ENCODE measurements at places on chromosomes 7 and 10. TPM values are rescaled to one million over a fixed set of nuclear protein-coding genes. Genes with fewer than 3 reads are reported as not detected.

ZNF853 gene
- total RNA-seq = 2.8 TPM

TRPV5 gene
- 0.05 TPM for total RNA-seq

TMEM130 gene
- 0.24 TPM for total RNA-seq

LIPK gene
- total RNA-seq = 0.33 TPM

DNA sequence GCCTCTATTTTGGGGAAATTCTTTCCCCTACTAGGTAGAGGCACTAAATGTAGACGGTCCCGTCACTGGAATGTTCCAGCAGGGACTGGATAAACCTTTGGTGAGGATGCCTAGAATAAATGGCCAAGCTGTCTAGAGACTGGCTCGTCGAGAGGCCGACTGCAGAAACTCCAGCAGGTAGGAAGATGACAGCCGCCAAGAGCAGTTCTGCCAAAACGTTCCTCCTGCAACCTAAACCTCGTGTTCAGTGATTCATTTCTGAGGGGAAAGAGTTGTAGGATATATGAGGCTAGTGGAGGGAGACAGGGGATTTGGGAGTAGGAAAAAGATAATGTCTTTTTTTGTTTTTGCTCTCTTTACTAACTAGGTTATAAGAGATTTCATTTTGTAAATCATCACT, 184.7 kb upstream of the GDF10 start:
- no peak overlapping the region for H3K27ac ChIP-seq
- no peaks in the 10 kb centered on the region for H3K36me3 ChIP-seq
- no peak for DNase-seq
- H3K27me3 ChIP-seq = no peaks in the 10 kb centered on the region
- H3K4me3 ChIP-seq = no peak overlapping the region
- no peaks in the 10 kb centered on the region for H3K4me1 ChIP-seq

DNA sequence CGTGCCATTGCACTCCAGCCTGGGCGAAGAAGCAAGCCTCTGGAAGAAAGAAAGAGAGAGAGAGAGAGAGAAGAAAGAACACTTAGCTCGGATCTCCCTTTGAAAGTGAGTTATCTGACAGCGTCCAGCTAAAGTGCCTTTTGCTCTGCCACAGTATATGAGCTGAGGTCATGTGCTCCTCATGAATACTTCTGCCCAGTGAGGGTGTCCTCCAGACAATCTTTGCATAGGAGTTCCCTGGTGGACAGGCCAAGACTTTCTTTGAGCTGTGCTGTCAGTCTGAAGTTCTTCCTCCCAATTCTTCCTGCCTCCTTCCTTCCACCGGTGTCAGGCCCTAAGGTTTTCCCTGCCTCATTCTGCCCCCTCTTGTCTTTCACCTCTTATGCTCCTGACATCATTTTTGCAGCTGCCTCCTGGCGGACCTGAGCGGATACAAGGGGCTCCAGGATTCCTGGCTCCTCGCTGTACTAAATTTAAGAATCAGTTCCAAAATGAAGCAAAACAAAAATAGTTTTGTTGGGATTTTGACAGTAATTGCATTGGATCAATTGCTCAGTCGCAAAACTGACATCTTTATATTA, 31.9 kb downstream of the XRCC2 start:
- H3K36me3 ChIP-seq = peaks cover 12% of the 10 kb centered on the region
- no peak overlapping the region for H3K27ac ChIP-seq
- no peaks in the 10 kb centered on the region for H3K27me3 ChIP-seq

GRCh38 chr7:1404898-1405548, 54.2 kb downstream of the MICALL2 start:
- H3K36me3 ChIP-seq = no peaks in the 10 kb centered on the region
- no peak overlapping the region for H3K4me3 ChIP-seq
- no peak overlapping the region for H3K27ac ChIP-seq
- H3K27me3 ChIP-seq = peaks cover 86% of the 10 kb centered on the region

GRCh38 chr7:50684011-50684712, 98.5 kb downstream of the GRB10 start:
- no peaks in the 10 kb centered on the region for H3K4me1 ChIP-seq
- H3K4me3 ChIP-seq = no peak overlapping the region
- no peaks in the 10 kb centered on the region for H3K27me3 ChIP-seq
- no peak overlapping the region for H3K27ac ChIP-seq
- no peak for DNase-seq
- no peaks in the 10 kb centered on the region for H3K36me3 ChIP-seq

DNA sequence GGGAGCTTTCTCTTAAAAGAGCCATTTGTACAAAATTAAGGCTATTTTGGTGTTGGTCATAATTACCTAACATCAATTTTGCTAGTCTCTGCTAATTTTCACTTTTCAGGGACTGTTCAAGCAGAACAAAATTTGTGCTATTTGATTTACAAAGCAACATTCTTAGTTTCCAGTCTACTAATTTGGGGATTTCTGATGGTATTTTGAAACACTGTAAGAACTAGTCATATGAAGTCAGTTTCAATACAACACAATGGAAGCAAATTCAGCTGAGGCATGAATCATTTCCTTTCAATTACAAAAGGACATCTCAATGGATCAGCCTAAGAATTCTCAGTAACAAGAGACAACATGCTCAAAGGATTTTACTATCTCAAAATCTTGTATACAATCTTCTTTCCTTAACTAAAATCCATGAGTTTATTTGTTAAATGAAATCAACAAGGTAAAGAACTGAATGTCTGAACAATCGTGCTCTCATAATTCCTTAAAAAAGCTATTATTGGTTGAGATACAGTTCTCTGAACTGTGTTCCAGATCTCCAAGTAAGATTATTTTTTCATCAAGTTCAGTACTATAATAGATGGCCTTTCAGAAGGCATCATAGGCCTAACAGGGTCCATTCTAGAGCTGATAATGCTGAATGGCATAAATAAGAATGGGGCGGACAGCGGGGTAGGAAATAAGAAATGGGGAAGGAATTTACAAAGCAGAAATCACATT, 144.6 kb downstream of the NRCAM start:
- no peak overlapping the region for H3K4me3 ChIP-seq
- H3K36me3 ChIP-seq = no peaks in the 10 kb centered on the region
- H3K27ac ChIP-seq = no peak overlapping the region
- DNase-seq = no peak

GRCh38 chr10:24711465-24711864, 12.2 kb downstream of the ARHGAP21 start:
- no peaks in the 10 kb centered on the region for H3K4me1 ChIP-seq
- no peak overlapping the region for H3K27ac ChIP-seq
- no peaks in the 10 kb centered on the region for H3K27me3 ChIP-seq
- no peak overlapping the region for H3K4me3 ChIP-seq

DNA sequence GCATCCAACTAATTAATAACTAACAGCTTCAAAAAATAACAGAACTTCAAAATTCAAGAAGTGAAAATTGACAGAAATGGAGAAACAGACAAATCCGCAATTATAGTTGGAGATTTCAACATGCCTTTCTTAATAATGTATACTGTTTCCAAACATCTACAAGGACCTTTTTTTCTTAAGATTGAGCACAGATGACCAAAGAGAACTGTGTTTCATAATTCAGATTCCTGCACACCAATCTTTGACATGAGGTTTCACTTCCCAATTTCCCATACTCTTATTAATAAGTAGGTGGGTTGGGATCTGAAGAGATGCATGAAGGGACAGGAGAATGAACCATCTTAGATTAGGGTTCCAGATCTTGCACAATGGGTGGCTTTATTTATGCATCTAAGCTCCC, 24.9 kb upstream of the GIMAP7 start:
- no peak overlapping the region for H3K27ac ChIP-seq
- no peak overlapping the region for H3K4me3 ChIP-seq
- H3K4me1 ChIP-seq = no peaks in the 10 kb centered on the region
- no peak for DNase-seq
- no peaks in the 10 kb centered on the region for H3K36me3 ChIP-seq

GRCh38 chr10:112201334-112201733, 17.8 kb upstream of the GPAM start:
- no peak overlapping the region for H3K27ac ChIP-seq
- no peaks in the 10 kb centered on the region for H3K36me3 ChIP-seq
- DNase-seq = no peak
- no peaks in the 10 kb centered on the region for H3K4me1 ChIP-seq
- no peak overlapping the region for H3K4me3 ChIP-seq
- H3K27me3 ChIP-seq = no peaks in the 10 kb centered on the region

GRCh38 chr7:17745610-17746009, 194.7 kb downstream of the SNX13 start:
- no peak overlapping the region for H3K4me3 ChIP-seq
- no peak for DNase-seq
- H3K36me3 ChIP-seq = no peaks in the 10 kb centered on the region
